EH (cell line): ENCODE measurements at places on chromosomes 7 and 10.

DNA sequence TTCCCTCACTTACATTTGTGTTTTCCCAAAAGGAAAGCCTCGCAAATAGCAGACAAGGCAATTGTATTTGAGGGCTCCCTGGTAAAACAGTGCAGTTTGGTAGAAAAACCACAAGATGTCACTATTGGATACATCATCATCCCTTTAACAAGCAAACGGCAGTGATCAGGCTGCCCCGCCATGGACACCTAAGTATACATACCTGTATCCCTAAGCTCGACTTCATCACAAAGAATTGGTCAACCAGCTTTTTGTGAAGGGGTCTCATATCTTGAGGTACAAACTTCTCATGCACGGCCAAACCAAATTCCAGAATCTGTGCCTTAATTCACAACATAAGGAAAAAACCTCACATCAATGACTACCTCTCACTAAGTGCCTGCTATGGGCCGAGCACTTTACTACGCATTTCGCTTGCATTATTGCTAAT is 179.5 kb upstream of the IMMP2L start:
- DNase-seq, result peak; percentile 66

DNA sequence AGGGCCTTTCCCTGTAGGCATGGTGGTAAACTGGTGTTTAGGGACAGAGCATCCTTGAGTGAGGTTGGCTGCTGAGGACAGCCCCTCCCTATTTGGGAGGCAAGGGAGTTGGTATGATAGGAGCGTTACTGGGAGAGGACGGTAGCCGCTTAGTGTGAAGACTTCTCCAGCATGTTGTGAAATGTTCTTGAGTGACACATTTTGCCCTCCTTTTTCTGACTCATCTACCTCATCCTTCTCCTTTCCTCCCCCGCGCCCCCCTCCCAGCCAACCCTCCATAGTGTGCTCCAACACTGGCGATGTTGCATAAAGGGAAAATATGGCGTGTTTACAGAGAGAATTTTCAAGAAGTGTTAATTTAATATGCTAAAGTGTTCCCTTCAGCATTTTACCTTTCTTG is 645.0 kb upstream of the GALNT17 start:
- no peak for DNase-seq

DNA sequence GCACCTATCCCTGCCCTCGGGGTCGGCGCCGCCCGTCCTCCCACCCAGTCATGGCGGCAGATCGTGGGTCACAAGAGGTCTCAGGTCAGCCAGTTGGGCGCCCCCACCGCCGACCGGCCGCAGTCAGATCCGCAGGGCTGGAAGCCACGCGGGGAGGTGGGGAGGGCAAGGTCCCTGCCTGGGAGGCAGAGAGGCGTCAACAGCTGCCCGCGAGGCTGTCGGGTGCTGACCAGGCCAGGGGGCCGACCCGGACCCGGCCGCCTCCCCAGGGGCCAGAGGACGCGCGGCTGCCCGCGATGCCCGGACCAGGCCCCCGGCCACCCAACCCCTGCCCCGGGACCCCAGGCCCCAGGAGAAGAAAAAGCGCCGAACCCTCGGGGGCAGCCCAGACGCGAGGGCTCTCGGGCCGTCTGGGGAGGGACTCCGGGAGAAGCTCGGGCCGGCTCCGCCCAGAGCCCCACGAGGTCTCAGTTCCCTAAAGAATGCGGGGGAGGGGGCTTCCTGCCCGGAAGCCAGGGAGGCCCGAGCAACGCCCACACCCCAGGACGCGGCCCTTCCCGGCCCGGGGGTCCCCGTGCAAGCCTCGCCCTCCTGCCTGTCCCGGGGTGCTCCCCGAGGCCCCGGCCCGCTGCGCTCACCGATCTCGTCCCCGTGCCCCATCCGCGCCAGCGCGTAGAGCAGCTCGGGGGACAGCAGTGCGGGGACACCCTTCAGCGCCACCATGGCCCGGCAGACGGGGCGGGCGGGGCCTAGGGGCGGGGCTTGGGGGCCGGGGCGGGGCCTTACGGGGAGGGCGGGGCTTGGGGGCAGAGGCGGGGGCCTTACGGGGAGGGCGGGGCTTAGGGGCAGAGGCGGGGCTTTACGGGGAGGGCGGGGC is at the start of gene FUOM:
TSS of gene FUOM (minus strand) at position 735 of the 877 bp plus-strand sequence. CDS start at position 723, 12 bp downstream.
- peak; percentile 69 for DNase-seq

DNA sequence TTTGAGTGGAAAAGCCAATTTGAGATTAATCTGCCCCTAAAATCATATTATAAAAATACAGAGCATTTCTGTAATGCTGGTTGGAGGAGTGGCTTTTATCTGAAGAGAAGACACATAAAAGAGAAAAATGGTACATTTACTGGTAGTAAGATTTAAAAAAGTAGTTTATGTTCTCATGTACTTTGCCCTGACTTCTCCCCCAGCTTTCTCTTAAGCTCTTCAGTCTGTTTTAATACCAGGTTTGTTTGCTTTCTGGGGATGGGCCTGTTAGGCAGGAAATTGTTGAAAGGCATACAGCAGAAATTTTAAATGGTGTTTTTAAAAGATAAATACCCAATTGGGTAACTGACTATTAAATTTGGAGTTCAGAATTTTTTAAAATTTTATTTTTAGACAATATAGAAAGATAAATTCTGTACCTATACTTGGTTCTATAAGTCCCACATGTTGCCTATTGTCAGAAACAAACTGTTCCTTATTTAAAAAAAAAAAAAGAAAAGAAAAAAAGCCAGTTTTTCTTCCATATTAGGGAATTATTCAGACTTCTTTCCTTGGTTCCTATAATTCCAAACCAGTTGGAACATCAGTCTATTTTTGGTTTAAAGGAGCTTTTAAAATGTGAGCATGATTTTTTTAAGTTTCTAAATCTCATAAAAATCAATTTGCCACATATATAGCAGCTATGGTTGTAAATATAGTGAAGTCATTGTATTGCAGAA is 136.6 kb downstream of the ARID5B start:
- peak; percentile 56 for DNase-seq

DNA sequence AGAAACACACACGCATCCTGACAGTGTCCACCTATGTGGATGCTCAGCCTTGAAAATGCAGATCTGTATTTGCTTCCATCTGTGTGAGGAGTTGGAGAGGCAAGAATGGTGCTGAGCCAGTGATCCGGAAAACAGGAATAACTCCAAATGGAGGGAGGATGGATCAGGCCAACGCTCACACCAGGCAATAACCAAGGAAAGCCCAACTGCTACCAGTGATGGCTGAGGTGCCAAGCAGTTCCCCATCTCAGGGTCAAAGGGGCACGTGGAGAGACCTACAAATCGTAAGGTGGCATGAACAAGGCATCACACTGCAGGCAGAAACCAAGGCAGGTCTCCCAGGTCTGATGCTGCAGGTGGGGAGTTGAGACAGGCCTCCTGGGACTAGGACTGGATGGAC is 153.6 kb downstream of the ADAM12 start:
- DNase-seq, result no peak

- no peak for DNase-seq
Measured at GRCh38 chr10:96358851-96359540, at the start of gene OPALIN. OPALIN (minus strand) TSS chr10:96359002; CDS start chr10:96358896, 106 bp downstream.

- DNase-seq, result no peak
Measured at GRCh38 chr10:11787846-11788245, 35.3 kb upstream of the PROSER2 start.
